Stimulated activated naive CD4-positive, alpha-beta T cell treated with Interleukin-2 at 50 U/mL for 16 hours (primary cell): ENCODE measurements at places on chromosomes 4 and X.

DNA sequence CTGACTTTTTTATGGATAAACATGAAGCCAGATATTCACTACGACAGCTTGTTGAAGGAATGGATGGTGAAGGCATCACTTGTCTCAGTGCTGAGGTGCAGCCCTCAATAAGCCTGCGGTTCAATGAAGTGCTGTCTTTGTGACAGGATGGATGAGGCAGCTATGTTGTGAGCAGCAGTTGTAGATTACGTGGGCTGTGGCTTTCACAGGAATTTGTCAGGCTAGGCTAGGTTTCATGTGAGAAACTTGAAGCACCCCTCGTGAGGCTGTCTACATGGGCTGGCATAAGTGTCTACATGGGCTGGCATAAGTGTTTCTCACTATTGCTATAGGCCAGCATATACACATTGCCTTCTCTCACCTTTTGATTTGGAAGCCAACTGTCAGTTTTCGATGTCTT is 1050.0 kb downstream of the ADGRL3 start:
- DNase-seq = no peak

- peak; percentile 2 for DNase-seq
Measured at GRCh38 chrX:133776072-133776471, 209.3 kb downstream of the GPC3 start.

DNA sequence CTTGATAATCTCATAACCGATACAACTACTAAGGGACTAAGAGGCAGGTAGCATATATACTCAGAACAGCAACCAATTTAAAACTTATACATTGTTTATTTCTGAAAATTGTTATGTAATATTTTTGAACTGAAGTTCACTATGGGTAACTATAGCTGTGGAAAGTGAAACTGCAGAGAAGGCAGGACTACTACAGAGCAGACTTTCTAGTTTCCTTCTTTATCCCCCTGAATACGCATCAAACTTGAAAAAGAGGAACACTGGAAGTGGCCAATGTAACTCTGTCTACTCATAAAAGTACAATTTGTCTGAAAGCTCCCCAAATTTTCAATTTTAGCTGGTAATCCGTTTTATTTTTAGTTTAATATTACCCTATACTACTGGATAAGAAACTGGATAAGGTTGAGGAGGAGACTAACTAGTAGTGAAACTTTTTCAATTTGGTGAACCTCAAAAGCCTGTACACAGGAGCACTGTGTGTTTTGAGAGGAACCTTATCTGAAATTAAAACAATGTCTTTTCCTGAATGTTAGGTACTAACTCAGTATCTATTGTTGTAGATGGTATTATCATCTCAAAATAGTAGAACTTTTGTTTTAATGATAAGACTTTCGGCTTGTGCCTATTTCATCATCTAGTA is 225.8 kb downstream of the GABRG1 start:
- DNase-seq = no peak

GRCh38 chr4:134624365-134624764 is 422.8 kb upstream of the PABPC4L start:
- no peak for DNase-seq

DNA sequence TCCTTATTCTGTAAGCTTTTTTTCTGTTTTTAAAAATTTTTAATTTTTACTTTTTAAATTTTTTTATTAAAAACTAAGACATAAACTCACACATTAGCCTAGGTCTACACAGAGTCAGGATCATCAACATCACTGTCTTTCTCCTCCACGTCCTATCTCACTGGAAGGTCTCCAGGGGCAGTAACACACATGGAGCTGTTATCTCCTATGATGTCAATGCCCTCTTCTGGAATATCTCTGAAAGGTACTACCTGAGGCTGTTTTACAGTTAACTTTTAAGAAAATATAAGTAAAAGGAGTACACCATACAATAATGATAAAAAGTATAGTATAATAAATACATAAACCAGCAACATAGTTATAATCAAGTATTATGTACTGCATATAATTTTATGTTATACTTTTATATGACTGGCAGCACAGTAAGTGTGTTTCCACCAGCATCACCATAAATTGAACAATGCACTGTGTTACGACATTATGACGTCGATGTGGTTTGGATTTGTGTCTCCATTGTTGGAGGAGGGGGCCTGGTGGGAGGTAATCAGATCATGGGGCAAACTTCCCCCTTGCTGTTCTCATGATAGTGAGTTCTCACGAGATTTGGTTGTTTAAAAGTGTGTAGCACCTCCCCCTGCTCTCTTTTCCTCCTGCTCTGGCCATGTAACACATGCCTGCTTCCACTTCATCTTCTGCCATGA is 21.3 kb downstream of the IL15 start:
- DNase-seq = no peak

GRCh38 chr4:56466910-56467283 is 520 bp upstream of the SRP72 start:
- no peak for DNase-seq

GRCh38 chr4:138984647-138985046 is 30.9 kb upstream of the NOCT start:
- DNase-seq = no peak

DNA sequence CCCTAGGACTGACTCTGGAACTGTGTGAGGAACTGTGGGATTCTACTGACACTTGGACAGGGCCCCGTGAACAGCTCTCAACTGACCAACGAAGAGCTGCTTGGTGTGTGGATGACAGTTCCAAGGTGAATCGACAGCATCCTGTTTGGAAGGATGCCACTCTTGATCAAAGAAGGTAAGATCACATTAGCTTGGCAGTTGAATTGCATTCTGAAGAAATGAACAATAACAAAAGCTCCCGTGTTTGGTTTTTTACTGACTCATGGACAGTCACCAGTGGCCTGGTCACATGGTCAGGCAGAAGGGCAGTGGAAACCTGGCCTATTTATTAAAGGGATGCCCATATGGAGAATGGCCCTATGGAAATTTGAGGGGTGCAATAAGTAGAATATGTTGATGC is 33.1 kb upstream of the GPR34 start:
- DNase-seq = no peak

GRCh38 chrX:40299641-40300046 is 201.9 kb upstream of the BCOR start:
- DNase-seq = peak; percentile 40

DNA sequence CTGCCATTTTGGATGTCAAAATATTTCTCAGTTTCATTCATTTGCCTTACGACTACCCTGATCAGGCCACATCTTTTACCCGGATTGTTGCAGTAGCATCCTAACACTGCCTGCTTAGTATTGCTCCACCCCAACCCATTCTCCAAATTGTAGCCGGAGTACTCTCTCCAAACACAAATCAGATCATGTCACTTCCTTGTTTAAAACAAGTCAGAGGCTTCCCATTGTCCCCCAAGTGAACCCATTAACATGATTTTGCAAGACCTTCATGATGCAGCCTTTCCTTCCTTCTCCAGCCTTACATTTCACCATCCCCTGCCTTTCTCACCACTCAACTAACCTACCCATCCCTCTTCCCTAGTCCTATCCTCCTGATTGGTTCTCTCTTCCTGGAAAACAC is 53.1 kb downstream of the FANCB start:
- DNase-seq = no peak

DNA sequence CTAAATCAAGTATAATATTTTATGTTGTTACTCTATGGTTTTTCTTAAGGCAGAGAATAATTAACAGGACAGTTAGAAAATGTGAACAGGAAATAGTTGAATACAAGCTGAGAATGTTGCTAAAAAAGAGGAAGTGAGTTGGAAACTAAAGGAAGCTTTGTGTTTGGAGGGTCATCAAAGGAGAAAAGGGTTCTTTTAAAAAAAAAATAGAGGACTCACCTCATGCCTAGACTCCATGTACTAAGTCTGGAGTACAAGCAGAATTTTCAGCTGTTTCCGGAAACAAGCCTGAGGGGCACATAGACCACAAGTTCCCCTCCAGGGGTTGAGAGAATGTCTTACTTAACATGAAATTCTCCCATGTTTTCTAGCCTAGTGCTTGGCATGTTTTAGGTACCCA is 20.1 kb upstream of the MAP7D3 start:
- DNase-seq = no peak

- no peak for DNase-seq
Measured at GRCh38 chr4:4421356-4421755, 34.5 kb downstream of the NSG1 start.

- DNase-seq = no peak
Measured at GRCh38 chr4:52993771-52994170, 131.7 kb downstream of the RASL11B start.

- no peak for DNase-seq
Measured at GRCh38 chr4:3384771-3385710, 56.7 kb upstream of the HGFAC start.

DNA sequence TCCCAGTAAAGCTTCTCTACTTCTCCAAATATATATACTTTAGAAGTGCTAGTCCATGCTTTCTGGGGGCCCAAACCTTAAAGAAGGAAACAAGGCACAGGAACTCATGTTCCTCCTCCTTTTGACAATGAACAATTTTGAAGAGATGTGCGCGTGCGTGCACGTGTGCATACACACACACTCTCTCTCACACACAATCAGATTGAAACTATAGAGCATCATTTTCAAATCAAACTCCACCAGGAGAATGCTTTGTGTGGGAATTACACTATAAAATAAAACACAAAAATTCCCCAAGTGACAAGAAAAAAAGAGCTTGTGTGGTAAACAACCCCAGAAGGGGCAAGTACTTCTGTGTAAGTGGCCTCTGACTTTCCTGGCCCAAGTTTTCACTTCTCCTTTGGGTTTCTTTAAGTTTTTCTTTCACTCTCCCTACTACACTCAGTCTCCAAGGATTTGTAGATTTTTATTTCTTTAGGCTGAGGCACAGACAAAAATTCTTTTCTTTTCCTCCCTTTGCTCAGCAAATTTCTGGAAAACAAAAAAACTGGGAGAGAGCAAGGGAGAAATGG is 46.6 kb upstream of the SHISA3 start:
- DNase-seq = no peak

GRCh38 chrX:121298499-121298898 is 251.1 kb downstream of the GLUD2 start:
- DNase-seq = no peak

- no peak for DNase-seq
Measured at GRCh38 chr4:156832886-156833285, 138.7 kb downstream of the PDGFC start.

DNA sequence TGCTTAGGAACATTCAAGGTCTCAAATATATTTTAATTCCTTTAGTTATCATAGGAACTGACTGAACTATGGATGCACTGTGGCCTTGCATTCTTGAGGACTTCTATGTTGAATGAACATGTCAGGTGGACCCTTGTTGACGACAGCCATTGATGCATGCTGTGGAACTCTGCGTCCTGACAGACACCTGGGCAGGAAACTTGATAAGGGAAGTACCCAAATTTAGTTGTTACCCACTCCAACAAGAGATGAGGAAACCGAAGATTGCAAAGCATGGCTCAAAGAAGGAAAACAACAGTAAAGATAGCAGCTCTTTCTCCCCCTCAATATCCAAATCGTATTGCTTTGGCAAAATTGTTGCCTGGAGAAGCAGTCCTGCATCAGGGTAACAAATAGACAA is 540.0 kb upstream of the NR3C2 start:
- DNase-seq = no peak

DNA sequence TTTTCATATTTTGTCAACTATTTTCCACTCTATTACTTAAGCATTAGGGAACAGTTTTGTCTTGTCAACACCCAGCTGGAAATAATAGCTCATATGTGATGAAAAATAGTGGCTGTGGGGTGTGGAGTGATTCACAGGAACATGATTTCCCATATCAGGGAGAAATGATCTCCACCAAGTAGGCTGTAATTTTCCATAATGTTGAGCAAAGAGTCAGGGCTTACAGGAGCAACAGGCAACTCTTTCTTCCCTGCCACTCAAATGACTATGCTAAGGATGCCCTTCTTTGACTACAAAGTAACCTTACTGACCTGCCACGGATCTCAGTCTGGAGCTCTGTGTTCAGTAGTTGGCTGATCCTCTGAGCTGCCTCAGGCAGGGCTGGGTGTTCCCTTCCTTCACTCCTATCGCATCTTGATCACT is 90.0 kb upstream of the GATB start:
- no peak for DNase-seq

DNA sequence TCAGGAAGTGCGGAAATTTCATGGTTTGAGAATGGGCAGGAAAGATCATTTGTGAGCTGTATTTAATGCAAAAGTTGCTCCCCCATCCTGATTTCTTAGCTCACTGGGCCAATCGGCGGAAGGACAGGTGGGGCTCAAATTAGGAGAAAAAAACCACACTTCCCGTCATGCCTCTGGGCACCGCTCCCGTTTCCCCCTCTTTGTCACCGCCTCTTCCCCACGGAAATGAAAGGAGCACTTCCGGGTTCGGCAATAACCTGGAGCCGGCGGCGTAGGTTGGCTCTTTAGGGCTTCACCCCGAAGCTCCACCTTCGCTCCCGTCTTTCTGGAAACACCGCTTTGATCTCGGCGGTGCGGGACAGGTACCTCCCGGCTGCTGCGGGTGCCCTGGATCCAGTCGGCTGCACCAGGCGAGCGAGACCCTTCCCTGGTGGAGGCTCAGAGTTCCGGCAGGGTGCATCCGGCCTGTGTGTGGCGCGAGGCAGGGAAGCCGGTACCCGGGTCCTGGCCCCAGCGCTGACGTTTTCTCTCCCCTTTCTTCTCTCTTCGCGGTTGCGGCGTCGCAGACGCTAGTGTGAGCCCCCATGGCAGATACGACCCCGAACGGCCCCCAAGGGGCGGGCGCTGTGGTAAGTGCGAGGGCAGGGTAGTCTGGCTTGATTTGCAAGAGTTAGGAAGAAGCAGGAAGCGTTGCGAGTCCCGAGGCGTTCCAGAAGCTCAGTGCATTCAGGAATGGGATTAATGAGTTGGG is at the start of gene TMEM33:
TMEM33 (plus strand) TSS at position 529 of the 751 bp plus-strand sequence; CDS start at position 585, 56 bp downstream.
- peak; percentile 80 for DNase-seq

DNA sequence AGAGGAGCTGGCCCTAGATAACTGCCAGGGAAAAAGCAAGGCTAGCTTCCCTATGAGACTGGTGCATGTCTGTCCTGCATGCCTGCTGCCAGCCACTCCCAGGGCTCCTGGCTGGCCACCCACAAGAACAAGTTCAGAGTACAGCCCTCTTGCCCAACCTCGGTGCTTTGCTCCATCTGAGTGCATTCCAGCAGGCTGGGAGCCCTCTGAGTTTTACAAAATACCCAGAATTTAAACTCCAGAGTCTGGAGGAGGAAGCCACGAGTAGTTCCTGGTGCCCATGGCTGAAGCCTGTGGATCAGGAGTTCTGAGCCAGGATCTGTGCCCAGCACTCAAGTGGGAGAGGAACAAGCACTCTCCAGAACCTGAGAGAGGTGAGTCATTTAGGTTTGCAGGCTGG is 111.6 kb downstream of the MAGEE2 start:
- DNase-seq = no peak

DNA sequence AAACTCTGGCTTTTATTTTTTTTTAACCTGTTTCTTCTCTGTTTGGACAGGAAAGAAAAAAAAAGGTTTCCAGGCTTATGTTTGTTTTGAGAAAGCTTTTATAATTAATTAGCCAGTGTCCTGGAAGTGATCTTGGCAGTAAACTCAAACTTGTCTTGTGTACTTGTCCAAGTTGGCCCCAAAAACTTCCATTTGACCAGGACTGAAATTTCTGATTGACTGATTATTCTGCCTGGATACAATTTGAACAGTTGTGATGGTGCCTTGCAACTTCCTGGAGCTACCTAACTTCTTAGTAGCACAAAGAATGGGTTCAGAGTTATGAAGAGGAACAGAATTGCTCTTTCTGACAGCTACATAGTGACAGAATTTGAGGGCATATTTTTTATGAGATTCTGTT is 62.0 kb downstream of the SLC4A4 start:
- no peak for DNase-seq
